ENCODE measurements at places on chromosomes 3 and 15. TPM values are rescaled to one million over a fixed set of nuclear protein-coding genes. Genes with fewer than 3 reads are reported as not detected.

Gene DAZL
- total RNA-seq = not detected

Gene KBTBD8
- total RNA-seq = 3.8 TPM

Gene GOLGA6L2
- not detected for total RNA-seq

Gene MIX23
- total RNA-seq = 31.5 TPM

Gene CHL1
- 0.08 TPM for total RNA-seq

Gene VIPR1
- total RNA-seq = 1.5 TPM

Gene PLOD2
- total RNA-seq = 41.3 TPM

Gene ACSBG1
- total RNA-seq = not detected

Gene GPR62
- total RNA-seq = not detected

Gene TM2D3
- 25.1 TPM for total RNA-seq

Gene TP53BP1
- total RNA-seq = 18.3 TPM

Gene CLDN18
- total RNA-seq = not detected

Gene B4GALT4
- 32.0 TPM for total RNA-seq

Gene NXPE3
- 11.3 TPM for total RNA-seq

Gene NDUFB4
- total RNA-seq = 130 TPM

Gene TFG
- 133 TPM for total RNA-seq

Gene VPS13C
- total RNA-seq = 15.3 TPM

Gene PROK2
- total RNA-seq = not detected

Gene EIF4G1
- 487 TPM for total RNA-seq

Gene MLF1
- total RNA-seq = 9.1 TPM
